Stimulated activated CD8-positive, alpha-beta memory T cell treated with anti-CD3 and anti-CD28 coated beads, Interleukin-4, amount 100 ng/mL, for 4 hours (primary cell): ENCODE measurements at places on chromosomes 6 and 20.

DNA sequence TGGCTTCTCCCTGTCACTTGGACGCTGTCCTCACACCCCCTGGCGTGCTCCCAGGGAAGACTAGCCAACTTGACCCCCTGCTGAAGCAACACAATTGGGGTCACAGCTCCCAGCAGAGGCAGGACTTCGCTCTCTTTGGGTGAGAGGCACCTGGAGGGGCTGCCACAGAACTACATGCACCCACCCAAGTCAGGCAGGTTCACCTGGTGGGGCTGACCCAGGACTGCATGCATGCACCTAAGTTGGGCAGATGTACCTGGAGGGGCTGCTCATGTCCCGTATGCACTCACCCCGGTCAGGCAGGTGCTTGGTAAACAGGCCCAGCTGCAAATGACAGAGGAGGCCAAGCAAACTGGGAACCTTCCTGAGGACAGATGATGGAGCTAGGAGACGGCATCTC lies 154.3 kb upstream of the RPS6KA2 start:
- DNase-seq: no peak

DNA sequence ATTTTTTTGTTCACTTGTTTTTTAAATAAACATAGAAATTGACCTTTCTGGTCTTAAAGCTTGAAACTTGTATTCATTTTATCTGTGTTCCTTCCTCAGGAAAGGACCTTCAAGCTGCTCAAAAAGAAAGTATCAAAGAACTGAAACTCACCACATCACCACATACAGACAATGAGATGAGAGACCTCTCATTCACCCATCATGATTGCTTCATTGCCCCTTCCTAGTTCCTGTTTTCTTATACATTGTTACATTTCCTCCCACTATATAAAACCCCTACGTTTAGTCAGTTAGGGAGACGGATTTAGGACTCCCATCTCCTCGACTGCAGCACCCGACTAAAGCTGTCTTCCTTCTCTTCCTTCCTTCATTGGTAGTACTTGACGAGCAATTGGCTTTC lies 180.5 kb upstream of the OPRM1 start:
- DNase-seq: no peak

DNA sequence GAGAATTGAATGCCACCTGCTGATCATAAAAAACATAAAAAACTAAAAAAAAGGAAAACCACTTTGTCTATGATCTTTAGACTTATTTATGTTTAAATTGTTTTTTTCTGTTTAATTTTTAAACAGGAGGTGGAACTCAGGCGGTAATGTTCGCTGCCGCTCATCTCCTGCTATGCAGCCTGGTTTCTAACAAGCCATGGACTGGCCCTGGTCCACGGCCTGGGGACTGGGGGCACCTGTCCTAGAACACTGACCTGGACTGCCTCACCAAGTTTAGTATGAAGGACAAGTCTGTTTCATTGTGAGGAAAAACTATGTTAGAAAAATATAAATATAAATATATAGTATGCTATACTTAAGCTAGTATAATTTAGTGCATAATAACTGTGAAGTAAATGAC lies 27.0 kb upstream of the IFNGR1 start:
- no peak for DNase-seq

- no peak for DNase-seq
Observed at GRCh38 chr6:96611342-96611991, 48.5 kb downstream of the FHL5 start.

DNA sequence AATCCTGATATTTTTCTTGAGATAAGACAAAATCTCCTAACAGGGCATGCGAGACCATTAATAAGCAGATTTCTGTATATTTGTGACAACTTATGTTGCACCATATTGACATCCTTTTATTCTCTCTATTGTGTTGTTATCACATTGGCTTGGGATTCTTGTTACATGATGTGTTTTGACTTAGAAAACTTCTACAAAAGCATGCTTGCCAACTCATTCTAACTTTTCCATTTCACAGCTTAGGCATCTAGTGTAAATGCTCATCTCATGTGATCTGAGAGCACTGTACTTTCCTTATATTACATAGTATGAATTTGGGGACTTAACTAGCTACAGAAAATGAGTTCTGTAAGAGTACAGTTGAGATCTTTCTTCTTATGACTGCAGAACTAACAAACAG lies 1040.7 kb upstream of the ADGRB3 start:
- DNase-seq: no peak
